ENCODE measurements at places on chromosomes 16 and 17.

DNA sequence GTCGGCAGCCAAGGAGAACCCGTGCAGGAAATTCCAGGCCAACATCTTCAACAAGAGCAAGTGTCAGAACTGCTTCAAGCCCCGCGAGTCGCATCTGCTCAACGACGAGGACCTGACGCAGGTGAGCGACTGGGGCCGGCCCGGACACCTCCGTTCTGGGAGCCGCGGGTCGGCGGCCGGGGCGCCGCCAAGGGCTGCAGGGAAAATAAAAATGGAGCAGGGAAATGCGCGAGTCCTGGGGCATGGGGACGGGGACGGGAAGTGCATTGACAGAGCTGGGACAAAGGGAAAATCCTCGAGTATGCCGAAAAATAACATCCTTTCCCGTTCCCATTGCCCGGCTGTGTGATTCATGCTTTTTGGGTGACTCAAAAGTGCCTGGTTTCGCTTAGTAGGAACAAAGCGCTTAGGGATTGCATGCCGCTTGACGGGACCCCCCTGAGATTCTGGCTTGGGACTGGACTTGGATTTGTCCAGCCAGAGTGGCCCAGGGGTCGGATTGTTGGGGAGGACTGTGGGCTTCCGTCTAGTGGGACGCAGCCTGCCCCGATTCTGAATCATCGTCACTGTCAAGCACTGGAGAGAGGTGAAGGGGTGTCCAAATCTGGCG lies 699 bp downstream of the MPRIP start:
- DNase-seq: no peak

- no peak for DNase-seq
Observed at GRCh38 chr16:86353148-86353547, 157.2 kb upstream of the FOXF1 start.

DNA sequence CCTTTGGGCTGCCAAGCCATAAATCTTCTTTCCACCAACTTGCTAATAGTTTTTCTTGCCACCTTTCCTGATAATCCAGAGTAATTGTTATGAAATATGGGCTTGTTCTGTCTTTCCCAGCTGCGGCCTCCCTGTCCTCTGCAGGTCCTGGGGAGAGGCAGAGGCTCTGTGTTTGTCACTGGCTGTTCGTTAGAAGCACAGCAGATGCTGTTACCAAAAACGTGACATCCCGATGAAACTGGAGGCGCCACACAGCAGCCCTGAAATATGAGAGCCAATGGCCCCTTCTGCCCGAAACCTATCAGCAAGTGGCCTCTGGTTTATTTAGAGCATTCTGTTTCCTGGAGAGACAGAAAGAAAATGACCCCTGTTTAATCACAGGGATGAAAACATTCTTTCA lies 115.1 kb upstream of the ANKFN1 start:
- no peak for DNase-seq

DNA sequence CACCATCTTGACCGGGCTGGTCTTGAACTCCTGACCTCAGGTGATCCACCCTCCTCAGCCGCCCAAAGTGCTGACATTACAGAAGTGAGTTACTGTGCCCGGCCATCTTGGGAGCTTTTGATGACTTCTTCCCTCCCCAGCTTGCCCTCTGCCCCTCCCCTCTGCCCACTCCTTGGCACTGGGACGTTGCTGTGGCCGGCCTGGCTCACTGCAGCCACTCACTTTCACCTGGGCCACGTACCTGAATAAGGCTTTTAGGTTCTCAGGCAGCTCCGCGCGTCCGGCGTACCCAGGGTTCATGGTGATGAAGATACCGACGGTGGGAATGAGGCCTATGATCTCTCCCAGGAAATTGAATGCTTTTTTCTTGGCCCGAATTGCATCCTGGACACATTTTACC lies 81.6 kb downstream of the DNAH17 start:
- DNase-seq: no peak

DNA sequence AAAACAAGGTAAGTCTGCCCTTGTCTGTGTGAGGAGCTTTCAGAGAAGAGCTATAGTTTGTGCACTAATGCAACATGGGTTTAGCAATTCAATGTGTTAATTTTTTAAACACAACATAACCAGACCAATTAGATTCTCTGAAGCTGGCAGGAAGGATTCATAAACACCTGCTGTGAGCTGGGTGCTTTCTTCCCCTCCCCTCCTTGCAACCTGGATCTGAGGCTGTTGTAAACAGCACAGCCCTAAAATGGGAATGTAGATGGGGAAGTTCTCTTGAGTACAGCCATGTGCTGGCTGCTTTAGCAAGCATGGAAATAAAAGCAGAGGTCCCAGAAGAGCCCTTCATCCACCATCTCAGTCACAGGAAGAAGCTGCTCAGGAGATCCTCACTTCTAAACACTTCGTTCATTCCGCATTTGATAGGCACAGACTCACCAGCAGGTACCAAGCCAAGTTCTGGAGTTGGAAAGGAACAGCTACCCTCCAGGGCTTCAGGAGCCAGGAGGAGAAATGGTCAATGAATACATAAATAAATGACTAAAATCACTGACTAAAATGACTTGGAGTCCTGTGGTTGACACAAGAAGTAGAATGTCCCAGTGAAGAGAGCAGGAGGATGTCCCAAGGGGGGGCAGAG lies 21.7 kb downstream of the AXIN2 start:
- DNase-seq: no peak

GRCh38 chr16:54116124-54116655 lies 170.4 kb downstream of the IRX3 start:
- DNase-seq: no peak

DNA sequence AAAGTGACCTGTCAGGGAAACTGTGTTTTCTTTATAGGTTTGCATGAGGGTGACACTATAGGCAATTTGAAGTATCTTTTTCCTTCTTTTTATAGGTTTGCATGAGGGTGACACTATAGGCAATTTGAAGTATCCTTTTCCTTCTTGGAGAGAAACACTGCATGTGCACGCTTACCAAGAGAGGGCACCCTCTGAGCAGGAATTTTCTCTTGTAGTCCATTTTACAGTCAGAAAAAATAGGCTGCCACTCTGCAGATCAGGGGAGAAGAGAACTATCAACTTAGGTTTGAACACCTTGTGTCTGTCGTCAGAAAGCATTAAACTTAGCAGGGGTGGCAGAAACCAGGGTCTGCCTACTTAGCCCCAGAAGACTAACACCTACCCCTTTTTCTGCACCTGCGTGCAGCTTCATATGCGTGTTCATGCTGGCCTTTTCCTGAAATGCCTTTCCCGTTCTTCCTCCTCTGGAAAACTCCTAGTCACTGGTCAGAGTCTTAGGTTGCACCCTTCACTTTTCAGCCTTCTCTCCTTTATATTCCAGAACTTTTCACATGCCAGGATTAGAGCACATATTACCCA lies 16.4 kb upstream of the SMIM36 start:
- no peak for DNase-seq

DNA sequence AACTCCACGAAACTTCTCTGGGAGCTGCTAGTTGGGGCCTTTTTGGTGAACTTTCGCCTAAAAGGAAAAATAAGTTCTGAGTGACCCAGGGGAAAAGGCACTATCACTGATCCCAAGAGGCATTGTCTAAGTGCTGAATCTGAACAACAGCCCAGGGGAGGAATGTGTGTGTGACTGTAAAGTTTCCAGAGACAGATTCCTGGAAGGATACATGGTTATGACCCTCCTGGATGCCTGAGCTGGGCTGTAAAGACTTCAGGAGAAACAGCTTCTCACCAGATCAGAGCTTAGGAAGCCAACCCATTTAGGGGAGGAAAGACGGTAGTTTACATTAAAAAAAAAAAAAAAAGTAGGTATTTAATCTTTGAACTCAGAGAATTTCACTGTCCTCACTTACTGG lies 20.2 kb downstream of the HIGD1B start:
- DNase-seq: no peak

DNA sequence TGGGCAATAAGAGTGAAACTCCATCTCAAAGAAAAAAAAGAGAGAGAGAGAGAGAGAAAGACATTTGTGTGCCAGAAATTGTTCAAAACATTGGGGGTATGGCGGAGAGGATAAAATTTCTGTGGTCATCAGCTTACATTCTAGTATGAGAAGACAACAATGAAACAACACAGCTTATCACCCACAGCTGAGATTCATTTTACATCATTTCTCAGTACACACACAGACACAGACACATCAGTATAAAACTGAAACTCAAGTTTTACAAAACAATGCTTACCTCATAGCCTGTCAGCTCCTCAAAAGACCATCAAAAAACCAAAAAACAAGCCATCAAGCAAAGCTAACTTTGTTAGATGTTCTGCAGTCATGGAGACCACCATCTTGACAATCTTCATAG lies 31.4 kb upstream of the CNEP1R1 start:
- no peak for DNase-seq
